ENCODE measurements at places on chromosomes 4 and X.

DNA sequence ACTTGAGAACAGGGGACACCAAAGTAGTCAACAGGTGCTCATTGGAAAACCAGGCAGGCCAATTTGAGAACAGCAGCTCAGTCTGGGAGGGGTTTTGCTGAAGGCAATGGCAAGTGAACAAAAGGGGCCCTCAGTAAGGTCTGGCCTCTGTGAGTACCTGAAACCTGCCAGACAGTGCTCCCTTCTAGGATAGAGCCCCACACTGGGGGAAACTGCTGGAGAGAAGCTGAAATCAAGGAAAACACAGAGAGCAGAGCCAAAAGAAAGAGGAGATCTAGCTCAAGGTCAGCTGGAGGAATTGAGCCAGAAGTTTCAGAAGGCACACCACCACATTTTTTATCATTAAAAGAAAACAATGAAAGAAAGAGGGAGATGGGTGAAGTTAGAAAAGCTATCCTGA lies 28.2 kb downstream of the PNMA6E start:
- no peak for DNase-seq

GRCh38 chr4:94336303-94336702 lies 6.3 kb downstream of the HPGDS start:
- no peak for DNase-seq

- no peak for DNase-seq
Measured at GRCh38 chr4:1305781-1306455, 16.2 kb downstream of the MAEA start.

DNA sequence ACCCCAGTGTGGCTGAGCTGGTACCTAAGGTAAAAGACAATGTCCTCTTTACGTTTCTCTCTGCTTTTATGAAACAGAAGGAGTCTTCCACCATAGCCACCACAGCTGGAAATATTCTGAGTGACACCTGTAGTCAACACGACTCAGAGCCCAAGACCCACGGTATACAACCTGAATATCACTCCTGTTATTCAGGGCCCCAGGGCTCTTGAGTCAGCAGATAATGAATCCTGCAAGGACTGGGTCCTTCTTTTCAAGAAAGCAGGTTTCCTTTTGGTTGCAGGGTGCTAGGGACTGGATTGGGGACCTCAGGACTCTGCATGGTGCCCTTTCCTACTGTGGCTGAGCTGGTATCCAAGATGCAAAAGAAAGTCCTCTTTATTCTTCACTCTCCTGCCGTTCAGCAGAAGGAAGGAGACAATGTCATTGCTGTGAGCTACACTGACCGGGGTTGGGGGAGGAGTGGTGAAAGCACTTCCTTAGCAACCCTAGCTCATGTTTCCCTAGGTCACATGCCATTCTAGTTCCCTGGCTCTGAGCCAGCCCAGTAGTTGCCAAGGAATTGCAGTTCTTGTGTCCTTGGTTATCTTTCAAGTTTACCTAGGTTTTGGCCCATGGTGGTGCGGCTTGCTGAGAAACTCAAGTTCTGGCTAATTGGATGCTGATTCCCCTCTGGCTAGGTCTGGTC lies 23.7 kb upstream of the UNC5C start:
- DNase-seq = no peak

DNA sequence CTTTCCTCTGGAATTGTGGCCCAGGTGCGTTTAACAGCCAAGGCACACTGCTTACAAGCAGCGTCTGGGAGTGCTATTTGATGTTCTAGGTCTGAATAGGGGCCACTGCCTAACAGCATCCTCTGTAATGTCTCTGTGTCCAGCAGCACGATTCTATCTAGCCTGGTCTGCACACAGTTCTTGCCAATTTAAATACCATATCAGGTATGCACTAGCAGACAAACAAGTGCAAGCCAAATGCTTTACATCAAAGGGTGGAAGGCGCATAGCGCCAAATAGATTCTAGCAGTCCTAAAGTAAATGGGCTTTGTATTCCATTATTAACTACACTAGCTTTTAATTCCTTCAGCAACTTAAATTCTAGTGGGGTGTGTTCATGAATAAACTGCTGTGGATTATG lies 15.8 kb upstream of the UGDH start:
- DNase-seq = no peak

DNA sequence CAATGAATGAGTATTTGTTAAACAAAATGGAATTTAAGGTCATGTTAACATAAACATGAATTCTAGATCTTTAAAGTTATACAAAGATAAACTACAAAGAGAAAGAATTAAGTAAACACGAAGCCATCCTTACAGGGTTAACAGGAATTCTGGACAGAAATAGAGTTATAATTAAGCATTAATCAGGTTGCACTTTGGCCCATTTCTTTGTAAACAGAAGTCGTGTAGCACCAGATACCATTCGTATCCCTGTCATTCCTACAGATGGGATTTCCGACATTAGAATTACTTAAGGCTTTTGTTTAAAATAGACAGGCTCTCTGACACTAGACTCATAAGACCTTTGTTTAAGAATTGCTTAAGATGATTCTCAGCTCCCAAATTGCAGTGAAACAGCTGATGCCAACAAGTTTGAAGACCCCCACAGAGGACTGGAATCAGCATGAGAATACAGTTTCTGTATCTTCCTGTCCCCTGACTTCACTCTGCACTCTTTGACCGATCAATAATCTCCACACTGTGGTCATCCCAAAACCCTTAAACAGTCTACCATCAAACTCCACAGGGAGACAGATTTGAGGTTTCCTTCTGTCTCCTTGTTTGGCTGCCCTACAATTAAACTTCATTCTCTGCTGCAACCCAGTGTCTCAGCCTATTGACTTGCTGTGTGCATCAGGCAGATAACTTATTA lies 22.3 kb upstream of the TMEM150C start:
- no peak for DNase-seq

DNA sequence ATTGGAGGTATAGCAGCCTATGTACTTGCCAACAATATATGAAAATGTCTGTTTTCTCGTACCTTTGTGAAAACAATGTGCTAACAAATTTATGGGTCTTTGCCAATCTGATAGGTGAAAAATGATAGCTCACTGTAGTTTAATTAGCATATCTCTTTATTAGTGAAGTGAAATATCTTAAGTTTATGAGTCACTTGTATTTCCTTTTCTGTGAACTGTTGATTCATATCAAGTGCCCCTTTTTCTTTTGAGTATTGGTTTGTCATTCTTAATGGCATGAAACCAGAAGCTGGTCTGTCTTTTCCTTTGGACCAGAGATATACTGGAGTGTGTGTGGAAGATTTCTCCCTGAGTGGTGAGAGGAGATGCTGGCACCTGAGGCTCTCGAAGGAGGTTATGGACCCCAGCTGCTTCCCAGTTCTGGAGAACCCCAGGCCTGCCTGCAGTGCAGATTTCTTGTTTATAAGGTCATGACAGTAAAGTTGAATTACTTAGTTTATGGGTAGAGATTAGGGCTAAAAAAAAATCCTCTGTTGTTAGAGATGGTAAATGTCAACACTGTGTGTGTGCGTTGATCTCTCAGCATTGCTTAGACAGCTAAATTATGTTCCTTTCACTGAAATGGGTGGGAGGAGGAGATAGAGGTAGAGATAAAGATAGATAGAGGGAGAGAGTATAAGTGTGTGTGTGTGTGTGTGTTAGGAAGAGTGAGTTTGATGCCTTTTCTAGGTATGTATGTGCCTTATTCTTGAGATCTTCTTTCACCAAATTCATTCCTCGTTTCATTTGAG lies 89.9 kb downstream of the REPS2 start:
- no peak for DNase-seq

GRCh38 chrX:118726887-118727685 lies at the start of gene IL13RA1:
IL13RA1 (plus strand) TSS chrX:118727606; CDS start chrX:118727639, 33 bp downstream.
- no peak for DNase-seq

GRCh38 chr4:24770032-24770584 lies 25.3 kb upstream of the SOD3 start:
- no peak for DNase-seq

- DNase-seq = no peak
Measured at GRCh38 chr4:32684160-32684559, 1964.0 kb downstream of the PCDH7 start.

DNA sequence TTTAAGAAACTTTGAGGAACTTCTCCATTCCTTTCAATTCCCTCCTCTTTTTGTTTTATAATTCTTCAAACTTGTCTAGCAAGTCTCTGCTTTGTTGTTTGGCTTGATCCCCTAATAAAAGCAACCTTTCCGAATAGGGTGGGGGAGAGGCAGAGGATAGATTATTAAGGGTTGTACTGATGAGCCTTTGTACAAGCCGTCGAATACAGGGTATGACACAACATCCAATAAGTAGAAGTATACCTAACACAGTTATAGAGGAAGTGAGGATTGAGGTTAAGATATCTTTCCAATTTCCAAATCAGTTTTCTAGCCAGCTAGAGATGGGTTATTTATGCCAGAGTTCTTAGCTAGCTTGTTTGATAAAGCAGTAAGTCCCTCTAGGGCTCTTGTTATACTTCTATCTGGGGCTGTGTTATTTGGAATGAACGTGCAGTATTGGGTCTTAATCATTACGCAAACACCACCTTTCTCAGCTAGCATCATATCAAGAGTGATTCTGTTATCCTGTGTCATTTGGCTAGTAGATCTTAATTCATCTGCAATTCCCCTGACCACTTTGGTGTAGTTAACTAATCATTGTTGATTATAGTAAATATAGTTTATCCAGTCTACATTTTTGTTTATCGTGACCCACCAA lies 18.5 kb downstream of the METAP1 start:
- no peak for DNase-seq

GRCh38 chr4:104870495-104871233 lies 276.0 kb upstream of the TET2 start:
- no peak for DNase-seq

- DNase-seq = no peak
Measured at GRCh38 chrX:30714138-30714537, 60.9 kb downstream of the GK start.

DNA sequence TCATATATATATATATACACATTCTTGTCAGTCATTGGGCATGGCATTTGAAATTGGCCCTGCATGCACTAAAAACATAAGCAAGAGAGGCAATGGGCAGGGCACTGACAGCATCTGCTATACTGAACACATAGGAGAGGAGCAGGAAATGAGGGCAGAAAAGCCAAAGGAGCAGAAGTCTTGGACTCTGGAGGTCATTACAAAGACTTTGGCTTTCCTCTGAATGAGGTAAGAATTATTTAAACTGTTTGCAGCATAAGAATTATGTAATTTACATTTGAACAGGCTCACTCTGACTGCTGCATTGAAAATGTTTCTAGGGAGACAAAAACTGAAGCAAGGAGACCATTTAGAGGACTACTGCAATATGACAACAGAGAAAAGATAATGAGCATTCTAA lies 396.5 kb downstream of the PRDM5 start:
- no peak for DNase-seq

DNA sequence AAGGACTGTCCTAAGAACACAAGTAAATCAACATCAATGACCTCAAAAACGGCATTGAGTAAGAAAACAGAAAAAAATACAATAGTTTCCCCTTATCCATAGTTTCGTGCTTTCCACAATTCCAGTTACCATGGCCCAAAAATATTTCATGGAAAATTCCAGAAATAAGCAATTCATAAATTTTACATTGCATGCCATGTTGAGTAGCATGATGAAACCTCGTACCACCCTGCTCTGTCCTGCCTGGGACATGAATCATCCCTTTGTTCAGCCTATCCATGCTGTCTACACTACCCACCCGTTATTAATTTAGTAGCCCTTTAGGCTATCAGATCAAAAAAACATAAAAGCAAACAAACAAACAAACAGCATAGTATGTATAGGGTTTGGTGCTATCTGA lies 51.1 kb downstream of the KLF3 start:
- DNase-seq = no peak

All from AG04449 (cell line).